Daoy (cell line): ENCODE measurements at places on chromosomes 2 and 18. TPM values are rescaled to one million over a fixed set of nuclear protein-coding genes. Genes with fewer than 3 reads are reported as not detected.
A peak's percentile ranks its signal among the peaks of the same experiment; 100 is the strongest.

GRCh38 chr2:41668529-41668928, 379.3 kb upstream of the PKDCC start:
- no peak for DNase-seq

GRCh38 chr18:12034241-12035100, 53.2 kb downstream of the IMPA2 start:
- DNase-seq = no peak

- DNase-seq = no peak
Observed at GRCh38 chr2:18467749-18468360, 92.6 kb downstream of the RDH14 start.

DNA sequence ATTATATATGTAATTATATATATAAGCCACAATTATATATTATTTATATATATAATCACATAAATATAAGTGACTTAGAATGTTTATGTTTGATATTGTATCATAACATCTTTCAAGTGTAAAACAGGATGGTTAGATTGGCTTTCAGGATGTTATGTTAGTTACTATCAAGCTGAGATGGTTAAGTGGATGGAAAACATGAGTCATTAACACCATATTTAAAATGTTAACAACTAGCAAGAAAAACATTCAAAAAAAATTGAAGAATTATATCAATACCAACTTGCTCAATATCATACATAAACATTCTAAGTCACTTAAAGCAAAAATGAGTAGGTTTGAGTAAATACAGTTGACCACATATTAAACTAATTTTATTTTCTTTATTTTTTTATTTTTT, 21.8 kb upstream of the RAB27B start:
- no peak for DNase-seq

Gene VWC2L
- total RNA-seq = not detected in 2 replicates

DNA sequence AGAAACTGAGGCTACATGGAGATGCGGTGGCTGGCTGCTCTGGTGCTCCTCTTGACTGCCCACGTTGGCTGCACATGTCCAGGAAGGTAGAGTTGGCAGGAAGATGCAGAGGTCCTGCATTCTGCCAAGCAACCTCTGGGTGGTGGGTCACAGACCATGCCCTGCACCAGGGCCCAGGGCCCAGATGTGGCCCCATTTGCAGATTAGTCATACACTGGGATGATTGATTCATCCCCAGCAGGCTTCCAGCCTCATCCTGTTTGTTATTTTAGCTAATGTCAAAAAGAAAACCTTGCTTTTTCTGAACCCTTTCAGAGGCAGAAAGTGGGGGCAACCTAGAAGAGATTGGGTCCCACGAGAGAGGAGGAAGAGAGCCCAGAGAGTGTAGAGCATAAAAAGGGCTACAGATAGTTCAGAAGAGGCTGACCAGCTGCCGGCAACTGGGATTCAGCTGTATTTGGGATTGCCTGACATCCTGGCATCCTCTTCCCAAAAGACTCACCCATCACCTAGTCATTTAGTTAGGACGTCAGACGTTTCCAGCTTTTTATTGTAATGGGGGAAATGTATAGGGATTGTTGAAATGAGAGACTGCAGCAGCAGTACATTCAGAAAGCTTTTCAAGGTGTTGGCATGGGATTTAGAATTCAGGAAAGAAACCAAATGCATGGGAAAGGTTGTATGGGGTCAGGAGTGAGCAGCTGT, 101.9 kb downstream of the CTIF start:
- peak; percentile 41 for DNase-seq

Gene CCDC102B
- total RNA-seq = 1.5 and 2.6 TPM in 2 replicates

DNA sequence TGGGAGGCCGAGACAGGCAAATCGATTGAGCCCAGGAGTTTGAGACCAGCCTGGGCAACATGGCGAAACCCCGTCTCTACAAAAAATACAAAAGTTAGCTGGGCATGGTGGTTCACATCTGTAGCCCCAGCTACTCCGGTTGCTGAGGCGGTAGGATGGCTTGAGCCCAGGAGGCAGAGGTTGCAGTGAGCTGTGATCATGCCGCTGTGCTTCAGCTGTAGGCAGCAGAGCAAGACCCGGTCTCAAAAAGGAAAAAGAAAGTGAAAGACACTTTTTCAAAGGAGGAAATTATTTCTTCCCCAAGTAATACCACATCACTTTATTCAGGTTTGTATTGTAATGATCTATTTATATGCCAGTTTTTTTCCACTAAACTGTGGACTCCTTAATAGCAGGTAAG, 35.7 kb upstream of the TAF4B start:
- DNase-seq = peak; percentile 12

Gene STK39
- 22.5 and 27.3 TPM in 2 replicates for total RNA-seq

DNA sequence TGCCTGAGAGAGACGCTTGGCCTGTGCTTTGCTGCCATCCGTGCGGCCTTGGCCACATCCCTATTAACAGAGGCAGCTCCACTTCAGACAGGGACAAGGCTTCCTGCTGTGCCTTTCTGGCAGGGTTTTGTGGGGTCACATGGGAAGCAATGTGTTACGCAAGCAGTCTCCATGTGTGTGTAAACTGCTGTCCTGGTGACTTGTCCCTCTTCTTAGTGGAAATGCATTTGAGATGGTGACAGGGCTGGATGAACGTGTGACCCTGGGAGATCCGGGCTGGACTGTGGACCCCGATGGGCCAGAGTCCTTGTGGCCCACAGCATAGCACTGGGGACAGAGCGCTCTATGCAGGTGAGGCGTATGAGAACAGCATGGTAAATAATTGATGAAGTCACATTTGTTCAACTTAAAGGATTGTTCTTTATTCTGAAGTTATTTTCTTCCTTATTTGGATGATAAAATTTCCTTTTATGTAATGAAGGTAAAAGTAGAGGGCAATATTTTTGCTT, 23.2 kb downstream of the ASB1 start:
- DNase-seq = no peak

DNA sequence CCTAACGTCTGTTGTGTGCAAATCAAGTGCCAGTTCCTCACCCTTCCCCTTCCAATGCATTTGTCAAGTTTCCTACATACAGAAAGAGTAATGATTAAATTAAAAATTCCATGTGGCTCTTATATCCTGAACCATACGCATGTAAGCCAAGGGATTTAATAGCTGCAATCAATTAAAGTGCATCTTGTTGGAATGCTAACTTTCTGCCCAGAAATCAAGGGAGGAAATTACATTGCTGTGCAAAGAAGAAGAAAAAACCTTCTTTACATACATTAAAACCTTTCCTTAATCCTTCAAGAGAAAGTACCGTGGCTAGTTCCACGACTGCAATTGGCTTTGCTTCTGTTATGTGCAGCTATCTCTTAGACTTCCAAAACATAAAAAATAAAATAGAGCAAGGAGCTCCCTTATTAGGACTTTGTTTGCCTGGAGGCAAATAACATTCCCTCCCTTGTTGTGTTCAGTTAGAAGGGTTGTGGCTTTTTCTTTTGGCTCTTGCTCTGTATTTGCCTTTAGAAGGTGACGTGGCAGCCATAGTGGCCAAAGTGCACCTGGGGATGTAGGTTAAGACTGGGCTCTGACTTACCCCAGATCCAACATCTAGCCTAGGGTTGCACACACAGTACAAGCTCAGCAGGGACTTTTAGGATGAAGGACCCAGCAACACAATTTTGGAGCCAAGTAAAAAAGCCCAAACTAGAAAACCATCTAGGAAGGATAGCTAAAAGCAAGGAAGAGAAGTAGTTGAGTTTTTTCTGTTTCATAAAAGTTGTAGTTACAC, 158.3 kb downstream of the ANTXR1 start:
- DNase-seq = no peak

DNA sequence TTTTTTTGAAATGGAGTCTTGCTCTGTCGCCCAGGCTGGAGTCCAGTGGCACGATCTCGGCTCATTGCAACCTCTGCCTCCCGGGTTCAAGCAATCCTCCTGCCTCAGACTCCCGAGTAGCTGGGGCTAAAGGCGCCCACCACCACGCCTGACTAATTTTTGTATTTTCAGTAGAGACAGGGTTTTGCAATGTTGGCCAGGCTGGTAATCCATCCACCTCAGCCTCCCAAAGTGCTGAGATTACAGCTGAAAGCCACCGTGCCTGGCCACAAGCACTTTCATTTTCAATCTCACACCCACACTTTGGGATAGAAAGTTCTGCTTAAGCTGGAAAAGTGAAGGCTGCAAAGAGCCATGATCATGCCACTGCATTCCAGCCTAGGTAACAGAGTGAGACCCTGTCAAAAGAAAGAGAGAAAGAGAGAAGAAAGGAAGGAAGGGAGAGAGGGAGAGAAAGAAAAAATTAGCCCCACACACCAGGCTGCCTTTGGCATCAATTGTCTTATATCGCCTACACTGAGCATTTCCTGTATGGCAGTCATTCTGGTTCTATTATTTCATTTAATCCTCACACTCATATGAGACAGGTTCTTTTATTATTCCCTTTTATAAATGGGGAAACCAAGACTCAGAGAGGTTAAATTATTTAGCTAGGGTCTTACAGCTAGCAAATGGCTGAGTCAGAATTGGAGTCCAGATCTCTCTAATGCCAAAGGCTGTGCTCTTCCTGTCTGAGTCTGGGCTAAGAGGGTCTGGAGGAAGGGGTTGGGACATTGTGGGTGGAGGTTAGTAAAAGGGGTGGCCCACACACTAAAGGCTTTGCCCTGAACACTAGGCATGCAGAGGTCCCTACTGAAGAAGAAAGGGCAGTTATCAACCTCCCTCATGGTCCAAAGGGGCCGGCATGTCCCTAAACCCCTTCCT, 37.9 kb upstream of the PKDCC start:
- peak; percentile 40 for DNase-seq

GRCh38 chr18:66138642-66139041, 387.8 kb downstream of the CDH7 start:
- no peak for DNase-seq

DNA sequence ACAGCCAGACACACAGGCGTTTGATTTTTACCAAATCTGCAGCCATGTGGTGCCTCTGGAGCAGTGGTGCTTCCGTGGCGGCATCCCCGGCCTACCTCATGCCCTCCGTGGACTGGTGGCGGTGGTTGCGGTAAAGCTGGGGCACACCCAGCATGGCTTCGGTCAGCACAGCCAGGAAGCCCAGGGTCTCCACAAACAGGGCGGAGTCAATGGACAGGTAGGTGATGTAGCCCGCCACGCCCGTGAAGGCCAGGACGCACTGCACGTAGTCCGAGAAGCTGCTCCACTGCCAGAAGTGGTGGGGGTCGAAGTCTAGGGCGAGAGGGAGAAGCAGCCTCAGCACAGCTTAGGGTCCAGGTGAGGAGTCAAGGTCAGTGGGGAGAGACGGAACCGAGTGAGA, 32.4 kb downstream of the SLC66A2 start:
- no peak for DNase-seq

- no peak for DNase-seq
Observed at GRCh38 chr2:202883987-202884675, 12.6 kb upstream of the ICA1L start.

Gene RNF125
- 0.18 and 0.57 TPM in 2 replicates for total RNA-seq

Gene CNGA3
- total RNA-seq = not detected in 2 replicates

Gene POTEJ
- total RNA-seq = 0.06 and 0.18 TPM in 2 replicates

Gene AQP4
- 0.80 and 1.4 TPM in 2 replicates for total RNA-seq

DNA sequence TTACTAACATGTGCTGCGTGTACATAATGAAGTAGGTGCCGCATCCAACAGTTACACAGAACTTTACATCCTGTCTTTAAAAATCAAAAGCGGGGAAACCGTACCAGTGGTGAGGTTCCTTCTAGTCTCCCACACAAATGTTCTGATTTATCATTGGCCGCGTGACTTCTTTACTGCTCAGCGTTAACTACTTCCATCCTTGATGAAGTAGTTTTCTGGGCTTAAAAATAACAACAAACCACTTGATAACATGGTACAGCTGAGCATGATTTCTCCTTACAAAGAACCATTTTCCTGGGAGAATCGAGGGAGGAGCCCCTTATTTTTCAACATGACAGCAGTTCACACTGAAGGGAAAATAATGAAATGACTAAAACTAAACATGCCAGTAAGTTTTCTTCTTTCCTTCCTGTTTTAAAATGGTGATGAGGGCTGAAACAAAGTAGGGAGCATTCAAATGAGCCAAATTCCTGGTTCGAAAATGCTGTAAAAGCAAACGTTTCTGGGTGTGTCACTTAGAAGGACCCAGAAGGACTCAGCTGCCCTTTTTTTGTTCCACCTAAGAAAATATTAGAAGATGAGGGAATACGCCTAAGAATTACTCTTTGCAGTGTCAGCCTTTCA, 9.9 kb downstream of the EMILIN2 start:
- DNase-seq = no peak

Gene NAT8
- total RNA-seq = not detected in 2 replicates

- DNase-seq = peak; percentile 71
Observed at GRCh38 chr2:172461591-172462372, 34.4 kb downstream of the ITGA6 start.

Gene HRH4
- total RNA-seq = 0.06 TPM in 1 of 2 replicates, not detected in the other

DNA sequence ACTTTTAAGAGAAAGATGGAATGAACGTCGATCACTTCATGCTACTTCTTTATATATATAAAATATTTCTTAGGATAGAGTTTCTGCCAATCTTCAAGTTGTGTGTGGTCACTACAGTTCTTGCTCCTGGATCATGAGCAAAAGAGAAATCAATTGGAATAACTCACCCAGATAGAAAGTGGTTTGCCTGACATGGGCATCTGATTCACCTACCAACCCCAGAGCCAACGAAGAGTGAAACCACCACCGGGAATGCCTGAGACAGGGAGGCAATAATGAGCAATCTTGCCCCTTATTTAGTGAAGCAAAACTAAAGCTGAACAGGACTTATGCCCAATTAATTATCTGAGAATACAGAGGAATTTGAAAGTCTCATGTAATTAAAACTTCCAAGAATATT, 250.2 kb upstream of the REG3G start:
- peak; percentile 52 for DNase-seq

DNA sequence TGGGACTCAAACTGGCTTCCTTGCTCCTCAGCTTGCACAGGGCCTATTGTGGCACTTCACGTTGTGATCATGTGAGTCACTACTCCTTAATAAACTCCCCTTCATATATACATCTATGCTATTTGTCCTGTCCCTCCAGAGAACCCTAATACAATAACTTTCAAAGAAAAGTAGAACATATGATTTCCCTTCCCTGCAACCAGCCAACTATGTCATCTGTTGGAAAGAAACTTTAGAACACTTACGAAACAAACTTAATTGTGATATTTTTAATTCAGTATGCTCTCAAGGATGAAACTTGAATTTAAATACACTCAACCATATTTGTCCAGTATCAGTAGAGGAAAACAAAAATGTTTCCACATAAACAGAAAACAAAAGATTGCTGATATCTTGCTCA, 84.4 kb downstream of the DYM start:
- no peak for DNase-seq

DNA sequence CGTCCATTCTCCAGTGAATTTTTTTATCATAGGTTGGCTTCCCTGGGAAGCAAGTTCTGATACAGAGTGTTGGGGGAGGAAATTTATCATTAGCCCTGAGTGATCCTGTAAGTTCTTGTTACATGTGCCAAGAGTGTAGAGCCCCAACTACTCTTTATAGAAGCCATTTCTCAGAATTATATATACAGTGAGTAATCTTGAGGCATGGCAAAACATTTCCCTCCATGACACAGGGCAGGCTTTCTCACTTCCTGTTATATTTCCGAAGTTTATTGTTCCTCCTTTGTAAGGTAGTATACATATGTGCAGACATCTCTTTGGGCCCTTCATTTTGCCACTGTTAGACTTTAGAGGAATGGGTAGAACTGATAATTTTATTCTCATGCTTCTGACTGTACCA, 484.7 kb upstream of the NRXN1 start:
- DNase-seq = no peak

Gene EDAR
- not detected in 2 replicates for total RNA-seq

- no peak for DNase-seq
Observed at GRCh38 chr18:23537274-23537673, 34.0 kb downstream of the RMC1 start.

- DNase-seq = no peak
Observed at GRCh38 chr2:241230435-241230834, 42.0 kb downstream of the ANO7 start.
